NCI-H2107 (cell line): ENCODE measurements at places on chromosomes 11 and 22.

- DNase-seq = no peak
These were observed 15.9 kb upstream of the POU2AF2 start for GRCh38 chr11:111229604-111230003.

- no peak for DNase-seq
These were observed 20.7 kb upstream of the FAM181B start for GRCh38 chr11:82754410-82754809.

GRCh38 chr22:30054764-30055069, 25.5 kb upstream of the HORMAD2 start:
- no peak for DNase-seq

- DNase-seq = no peak
These were observed 13.0 kb downstream of the GRAP2 start for GRCh38 chr22:39913886-39914285.

- no peak for DNase-seq
These were observed 220.8 kb upstream of the PLET1 start for GRCh38 chr11:112481431-112481830.

DNA sequence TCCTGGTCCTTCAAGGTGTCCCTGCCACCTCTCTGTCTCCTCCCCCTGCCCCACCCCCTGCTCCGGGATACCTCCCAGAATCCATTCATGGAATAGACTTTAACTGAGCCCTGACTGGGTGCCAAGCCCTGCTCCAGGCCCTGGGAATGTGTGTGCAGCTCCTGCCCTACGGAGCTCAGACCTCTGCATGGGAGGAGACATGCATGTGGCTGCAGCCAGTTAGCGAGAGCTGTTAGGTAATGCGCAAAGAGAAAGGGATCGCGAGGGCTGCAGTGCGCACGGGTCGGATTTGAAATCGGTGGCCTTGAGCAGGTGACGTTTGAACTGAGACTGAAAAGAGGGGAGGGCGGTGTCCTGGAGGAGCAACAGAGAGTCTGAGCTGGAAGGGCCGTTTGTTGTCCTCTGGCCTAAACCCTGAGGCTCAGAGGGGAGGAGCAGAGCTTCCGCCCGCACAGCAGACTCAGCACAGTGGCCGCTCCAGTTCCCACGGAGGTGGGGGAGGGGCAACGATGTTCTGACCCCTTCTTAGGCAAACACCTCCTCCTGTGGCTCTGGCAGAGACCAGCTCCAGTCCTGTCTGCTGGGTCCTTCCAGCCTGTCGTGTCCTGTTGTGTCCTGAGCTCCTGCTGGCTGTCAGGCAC, 19.8 kb upstream of the LRRC10B start:
- no peak for DNase-seq

DNA sequence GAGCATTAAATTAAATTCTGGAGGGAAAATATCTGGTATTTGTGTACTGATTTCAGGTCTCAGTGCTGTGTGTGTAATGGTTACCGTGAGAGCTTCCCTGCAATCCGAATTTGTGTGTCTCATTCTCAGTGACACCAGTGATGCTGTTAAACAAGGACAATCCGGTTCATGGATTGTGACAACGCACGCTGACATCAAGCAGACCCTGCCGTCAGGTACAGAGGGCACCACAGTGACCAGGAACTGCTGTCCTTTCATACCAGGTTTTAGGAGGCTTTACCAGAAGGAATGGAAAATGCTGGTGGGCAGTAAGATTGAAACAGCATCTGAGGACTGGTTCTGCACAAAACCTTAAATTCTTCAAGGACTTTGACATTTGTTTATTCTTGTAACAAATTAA, 30.5 kb upstream of the PLET1 start:
- DNase-seq = no peak
